ENCODE measurements at places on chromosomes 5 and 9.

DNA sequence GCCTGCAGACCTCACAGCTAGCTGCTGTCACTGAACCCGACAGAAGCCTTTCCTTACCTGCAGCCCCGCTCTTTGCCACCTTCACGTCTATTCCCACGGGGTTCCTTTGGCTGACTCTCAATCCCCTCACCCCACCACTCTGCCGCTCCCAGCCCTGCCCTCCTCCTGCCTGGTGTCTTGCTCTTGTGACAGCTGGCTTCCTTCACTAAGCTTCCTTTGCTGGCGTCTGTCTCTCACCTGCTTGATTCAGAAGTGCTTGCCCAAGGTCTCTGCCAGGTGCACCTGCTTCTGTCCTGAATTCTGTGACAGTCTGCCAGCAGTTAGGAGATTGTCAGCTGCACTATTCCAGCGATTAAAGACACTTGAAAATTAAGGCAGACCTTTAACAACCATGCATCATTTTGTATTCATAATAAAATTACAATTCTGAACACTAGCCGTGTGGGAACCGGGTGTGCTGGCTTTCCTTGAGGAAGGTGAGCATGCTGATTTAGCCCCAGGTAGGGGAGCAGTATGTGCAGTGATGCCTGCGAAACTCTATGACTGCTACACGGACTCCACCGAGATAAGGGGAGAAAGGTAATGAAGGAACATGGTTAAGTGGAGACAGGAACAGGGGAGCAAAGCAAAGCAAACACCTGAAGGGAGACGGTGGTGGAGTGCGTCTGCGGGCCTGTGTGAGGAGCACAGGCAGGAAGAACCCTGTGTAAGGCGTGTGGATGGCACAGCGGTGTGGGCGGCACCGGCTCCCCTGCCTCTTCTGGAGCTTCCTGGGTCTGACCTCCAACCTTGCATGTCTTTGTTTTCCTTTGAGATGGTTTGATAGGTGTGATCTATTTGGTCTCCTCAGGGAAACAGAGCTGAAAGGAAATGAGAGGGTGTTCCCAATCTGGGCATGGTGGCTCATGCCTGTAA is 80.1 kb upstream of the CACNA1B start:
- no peak for DNase-seq

- no peak for DNase-seq
Observed at GRCh38 chr5:168585119-168585856, 6.1 kb upstream of the PANK3 start.

- DNase-seq, result no peak
Observed at GRCh38 chr5:142756576-142756975, 13.6 kb upstream of the ARHGAP26 start.

GRCh38 chr5:98735806-98736507 is 37.5 kb upstream of the RGMB start:
- DNase-seq, result no peak

- no peak for DNase-seq
Observed at GRCh38 chr9:113398796-113399195, 2.3 kb downstream of the ALAD start.

DNA sequence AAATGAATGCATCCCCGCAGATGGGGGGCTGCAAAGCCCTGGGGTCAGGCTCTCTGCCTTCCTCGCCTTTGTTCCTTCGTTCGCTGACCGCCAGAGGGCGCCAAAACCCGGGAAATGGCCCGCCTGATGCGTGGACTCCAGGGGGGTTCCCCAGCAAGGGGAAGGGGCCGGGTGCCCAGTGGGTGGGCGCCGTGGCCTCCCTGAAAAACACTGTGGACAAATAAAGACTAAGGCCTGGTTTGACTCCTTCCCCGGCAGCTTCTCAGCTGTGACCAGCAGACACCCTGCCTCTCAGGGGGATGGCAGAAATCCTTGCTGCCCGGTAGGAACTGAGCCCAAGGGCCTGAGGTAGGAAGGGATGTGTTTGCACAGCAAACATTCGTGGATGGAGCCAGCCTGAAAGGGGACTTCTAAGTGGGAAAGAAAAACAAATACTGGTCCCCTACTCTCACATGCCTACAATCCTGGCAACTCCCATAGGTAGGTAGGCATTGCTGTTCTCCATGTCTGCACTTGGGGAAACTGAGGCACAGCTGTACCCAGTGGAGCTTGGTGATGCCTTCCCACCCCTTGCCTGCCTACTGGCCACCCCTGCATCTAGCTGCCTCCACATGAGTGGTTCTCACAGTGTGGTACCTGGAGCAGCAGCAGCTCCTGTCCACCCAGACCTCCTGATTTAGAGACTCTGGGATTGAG is 57.7 kb downstream of the DUSP1 start:
- DNase-seq, result peak; percentile 42

DNA sequence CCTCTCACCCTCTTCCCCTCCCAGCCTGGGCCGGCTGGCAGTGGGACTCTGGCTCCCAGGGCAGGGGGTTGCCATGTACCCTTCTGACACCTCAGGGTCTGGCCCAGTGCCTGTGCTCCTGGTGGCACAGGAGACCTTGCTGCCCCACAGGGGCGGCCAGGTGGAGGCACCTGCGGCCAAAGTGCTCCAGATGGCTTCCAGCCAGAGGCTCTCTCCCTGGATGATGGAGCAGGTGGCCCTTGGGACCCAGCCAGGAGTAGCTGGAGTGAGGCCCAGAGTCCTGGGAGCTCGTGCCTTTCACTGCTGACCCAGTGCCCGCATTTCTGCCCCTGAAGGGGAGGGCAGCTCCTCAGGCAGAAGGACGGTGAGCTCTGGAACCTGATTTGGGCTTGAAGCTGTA is 87.3 kb downstream of the NTNG2 start:
- no peak for DNase-seq

DNA sequence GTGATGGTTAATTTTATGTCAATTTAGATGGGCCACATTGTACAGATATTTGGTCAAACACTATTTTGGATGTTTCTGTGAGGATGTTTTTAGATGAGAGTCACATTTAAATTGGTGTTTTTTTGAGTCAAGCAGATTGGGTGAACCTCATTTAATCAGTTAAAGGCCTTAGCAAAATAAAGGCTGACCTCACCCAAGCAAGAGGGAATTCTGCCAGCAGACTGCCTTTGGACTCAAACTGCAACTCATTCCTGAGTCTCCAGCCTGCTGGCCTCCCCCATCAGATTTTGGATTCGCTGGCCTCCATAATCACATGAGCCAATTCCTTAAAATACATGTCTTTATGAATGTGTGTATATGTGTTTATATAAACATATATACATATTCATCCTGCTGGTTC is 282.7 kb upstream of the POU5F2 start:
- DNase-seq, result no peak

GRCh38 chr9:87886210-87886932 is 3.7 kb downstream of the SPATA31E1 start:
- no peak for DNase-seq

DNA sequence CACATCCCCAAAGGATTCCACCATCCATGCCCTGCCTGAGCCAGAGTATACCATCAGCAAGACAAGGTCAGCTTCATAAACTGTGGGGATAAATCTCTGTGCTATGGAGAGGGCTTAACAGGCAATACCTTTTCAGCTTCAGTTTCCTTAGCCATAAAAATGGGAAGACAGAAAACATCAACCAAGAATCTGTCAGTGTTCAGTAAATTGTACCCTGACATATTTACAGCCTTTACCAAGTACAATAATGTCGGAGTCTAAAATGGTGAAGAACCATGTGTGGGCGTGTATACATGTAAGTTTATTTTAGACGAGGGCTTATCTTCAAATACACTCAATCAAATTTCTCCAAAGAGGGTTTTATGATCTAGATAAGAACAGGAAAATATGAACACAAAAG is 94.7 kb downstream of the ELAVL2 start:
- no peak for DNase-seq

GRCh38 chr5:76548525-76549229 is 74.5 kb downstream of the F2RL2 start:
- DNase-seq, result no peak

GRCh38 chr5:78808818-78809217 is 160.2 kb upstream of the LHFPL2 start:
- DNase-seq, result no peak

All from activated CD8-positive, alpha-beta memory T cell treated with anti-CD3 and anti-CD28 coated beads for 4 hours (primary cell).